ENCODE measurements at places on chromosomes 1 and 21.

DNA sequence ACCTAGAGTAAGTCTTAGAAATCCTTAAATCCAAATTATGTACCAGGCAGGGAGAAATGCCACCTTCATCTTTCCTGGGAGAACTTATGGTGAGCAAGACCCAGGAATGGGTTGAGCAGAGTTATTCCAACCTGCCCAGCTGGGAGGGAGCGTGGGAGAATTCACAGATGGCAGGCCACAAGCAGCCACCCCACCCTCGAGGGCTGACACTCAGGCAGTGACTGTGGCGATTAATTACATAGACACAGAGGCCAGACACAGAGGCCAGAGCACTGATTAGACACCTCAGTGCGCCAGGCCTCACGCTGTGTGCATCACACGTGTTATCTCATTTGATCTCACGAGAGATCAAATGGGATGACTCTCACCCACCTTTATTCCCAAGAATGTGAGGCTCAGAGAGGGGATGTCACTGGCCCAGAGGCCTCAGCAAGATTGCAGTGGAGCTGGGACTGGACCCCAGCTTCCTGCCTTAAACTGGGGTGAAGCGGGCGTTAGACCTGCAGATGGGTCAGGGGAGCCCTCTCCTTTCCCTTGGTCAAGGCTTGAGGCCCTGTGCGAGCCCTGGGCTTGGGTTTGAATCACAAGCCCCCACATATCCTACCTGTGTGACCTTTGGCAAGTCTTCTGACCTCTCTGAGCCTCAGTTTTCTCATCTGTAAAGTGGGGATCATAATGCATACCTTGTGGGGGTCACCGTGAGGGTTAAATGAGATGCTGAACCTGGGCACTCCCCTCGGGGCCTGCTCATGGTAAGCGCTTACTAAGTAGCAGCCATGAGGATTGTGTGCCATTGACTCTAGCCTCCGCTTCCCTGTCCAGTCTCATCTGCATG, 28.8 kb upstream of the PADI4 start:
- no peak for DNase-seq

DNA sequence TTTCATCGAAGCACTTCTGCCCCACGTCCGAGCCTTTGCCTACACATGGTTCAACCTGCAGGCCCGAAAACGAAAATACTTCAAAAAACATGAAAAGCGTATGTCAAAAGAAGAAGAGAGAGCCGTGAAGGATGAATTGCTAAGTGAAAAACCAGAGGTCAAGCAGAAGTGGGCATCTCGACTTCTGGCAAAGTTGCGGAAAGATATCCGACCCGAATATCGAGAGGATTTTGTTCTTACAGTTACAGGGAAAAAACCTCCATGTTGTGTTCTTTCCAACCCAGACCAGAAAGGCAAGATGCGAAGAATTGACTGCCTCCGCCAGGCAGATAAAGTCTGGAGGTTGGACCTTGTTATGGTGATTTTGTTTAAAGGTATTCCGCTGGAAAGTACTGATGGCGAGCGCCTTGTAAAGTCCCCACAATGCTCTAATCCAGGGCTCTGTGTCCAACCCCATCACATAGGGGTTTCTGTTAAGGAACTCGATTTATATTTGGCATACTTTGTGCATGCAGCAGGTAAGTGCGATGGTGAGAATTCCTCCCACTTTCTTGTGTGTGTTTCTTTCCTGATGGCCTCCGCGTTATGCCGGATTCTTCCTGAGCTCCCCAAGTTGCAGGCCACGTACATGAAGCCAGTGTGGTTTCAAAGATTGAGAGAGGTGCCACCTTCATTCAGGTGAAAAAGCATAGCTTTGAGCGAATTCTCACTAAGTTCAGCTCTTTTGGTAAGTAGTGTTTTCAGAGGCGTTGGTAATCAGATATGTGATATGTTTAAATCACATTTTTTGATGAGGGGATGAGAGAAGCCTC, 6.0 kb downstream of the NFIA start:
- DNase-seq, result no peak

DNA sequence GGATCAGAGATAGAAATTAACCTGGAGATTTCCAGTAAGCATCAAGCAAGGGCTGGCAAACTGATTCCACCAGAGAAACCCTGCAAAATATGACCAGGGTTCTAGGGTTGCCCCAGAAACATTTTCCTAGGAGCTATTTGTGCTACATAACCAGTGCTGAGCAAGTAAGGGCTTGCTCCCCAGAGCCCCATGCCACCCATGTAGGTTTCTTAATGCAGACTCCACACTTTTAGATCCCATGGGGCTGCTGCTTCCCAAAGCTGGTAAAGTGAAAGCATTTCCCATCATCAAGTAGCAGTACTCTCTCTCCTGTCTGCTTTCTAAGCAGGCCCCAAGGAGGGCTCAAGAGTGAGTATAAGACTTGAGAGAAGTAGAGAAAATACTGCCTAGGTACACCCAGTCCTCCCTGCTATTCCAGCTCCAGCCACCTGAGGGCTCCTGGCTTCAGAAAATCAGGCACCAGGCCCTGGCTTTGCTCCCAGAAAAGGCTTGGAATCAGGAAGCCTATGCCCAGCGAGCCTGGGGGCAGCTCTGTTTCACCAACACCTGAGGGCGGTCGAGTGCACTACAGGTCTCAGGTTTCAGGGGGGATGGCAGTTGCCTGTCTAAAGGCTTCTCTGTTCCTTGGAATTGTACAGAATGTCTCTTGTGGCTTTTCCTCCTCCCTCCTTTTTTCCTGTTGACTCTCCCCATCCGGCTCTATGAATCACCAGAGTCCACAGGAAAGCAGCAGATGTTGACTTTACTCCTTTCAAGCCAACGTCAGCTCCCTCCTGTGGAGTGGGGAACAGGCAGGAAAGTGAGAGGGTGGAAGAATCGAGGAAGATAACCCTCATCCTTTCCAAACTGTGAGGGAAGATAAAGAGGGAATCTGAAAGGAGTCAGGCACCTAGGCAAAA, 6.2 kb upstream of the ANKRD35 start:
- no peak for DNase-seq

GRCh38 chr1:31297277-31298247, 730 bp downstream of the ZCCHC17 start:
- DNase-seq, result no peak

DNA sequence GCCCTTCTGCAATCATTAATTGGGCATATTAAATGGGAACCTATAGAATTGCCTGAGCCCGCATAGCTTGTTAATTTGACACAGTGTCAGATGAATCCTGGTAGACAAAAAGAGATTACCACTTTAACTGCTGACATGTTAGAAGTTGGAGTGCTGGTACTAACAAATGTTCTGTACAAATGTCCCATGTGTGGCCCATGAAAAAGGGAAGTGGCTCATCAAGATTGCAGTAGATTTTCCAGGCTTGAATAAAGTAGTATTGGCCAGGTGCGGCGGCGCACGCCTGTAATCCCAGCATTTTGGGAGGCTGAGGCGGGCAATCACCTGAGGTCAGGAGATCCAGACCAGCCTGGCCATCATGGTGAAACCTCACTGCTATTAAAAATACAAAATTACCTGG, 45.6 kb downstream of the GNPAT start:
- DNase-seq, result no peak

DNA sequence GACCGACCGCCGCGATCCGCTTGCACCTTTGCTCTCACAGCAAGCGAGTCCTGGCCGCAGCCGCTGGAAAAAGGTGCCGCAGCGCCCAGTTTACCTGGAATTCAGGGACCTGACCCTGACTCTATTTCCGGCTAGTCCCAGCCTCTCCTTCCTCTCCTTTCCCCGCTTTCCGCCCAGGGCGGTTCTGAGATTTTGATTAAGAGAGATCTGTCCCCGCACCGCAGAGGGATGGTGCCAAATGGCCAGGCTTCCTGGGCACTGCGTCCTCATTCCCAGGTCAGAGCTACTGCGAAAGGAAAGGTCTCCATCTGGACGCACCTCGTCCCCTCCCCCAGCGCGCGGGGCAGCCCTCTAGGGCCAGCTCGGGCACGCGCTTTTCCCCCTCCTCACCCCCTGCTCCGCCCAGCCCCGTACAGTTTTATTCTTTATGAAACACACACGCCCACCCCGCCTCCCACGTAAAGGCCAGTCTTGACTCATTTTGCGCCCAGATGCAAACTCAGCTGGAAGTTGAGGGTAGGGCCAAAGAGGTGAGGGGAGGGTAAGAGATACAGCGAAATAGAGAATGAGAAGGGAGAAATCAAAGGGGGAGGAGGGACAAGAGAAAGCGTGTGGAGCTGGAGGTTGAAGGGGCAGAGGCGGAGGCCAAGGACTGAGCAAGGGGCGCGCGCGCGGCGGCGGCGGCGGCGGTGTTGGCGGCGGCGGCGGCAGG, 411.8 kb upstream of the ESRRG start:
- no peak for DNase-seq

DNA sequence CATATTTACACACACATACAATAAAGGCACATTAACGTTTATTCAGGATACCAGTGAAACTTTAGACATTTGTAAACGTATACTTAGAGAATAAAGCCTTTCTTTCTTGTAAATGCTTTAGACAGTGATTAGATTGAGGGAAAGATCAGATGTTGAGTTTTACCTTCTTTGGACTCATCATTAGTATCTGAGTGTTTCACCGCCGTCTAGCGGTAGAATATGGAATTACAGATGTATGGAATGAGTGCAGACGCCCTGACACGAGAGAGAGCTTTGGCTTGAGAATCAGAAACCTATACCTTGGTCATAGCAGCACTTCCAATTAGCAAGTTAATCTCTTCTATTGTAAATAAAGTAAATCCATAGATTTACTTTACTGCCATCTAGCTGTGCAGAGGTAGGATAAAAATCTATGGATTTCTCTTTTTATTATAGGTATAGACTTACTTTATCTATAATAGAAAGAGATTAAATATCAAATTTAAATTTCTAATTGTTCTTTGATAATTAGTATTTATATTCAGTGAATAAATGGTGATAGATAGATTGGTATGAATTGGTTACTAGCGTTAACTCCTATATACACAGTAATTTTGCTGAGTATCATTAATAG, 12.6 kb downstream of the FLG2 start:
- DNase-seq, result peak; percentile 15

DNA sequence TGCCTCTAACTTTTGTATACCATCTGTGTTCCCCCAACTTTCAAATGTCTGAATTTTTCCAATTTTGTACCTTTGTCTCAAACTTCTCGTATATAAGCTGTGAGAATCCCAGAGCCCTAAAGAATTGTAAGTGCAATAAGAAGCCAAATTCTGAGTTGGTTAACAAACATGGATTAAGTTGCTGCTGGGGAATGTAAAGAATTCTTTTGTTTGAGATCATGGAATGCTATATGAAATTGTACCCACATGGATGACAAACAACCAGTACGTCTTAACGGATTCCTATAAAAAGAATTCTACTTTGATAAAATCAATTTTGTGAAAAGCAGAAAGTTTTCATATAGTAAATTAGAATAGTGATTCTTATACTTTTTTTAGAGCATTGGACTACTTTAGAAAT, 72.4 kb upstream of the CYP2J2 start:
- DNase-seq, result no peak

DNA sequence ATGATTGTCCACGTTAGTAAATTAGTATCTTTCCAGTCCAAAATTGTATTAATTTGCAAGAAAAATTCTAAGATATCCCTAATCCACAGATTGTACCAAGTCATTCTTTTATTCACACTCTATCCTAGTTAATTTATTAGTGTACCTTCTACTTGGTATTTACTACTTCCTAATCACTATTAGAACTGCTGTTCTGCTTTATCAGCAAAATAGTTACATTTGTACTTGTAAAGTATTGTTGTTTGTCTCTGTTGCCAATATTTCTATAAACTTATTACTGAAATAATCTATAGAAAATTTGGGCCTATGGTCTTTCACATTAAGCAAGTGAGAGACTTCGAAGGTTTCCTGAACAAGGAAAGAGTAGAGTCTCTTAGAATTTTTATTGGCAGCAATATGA, 5.6 kb upstream of the CRP start:
- DNase-seq, result no peak

GRCh38 chr1:114109981-114110380, 43.7 kb downstream of the SYT6 start:
- DNase-seq, result no peak

GRCh38 chr1:234980291-234980644, 148.4 kb downstream of the TOMM20 start:
- no peak for DNase-seq

DNA sequence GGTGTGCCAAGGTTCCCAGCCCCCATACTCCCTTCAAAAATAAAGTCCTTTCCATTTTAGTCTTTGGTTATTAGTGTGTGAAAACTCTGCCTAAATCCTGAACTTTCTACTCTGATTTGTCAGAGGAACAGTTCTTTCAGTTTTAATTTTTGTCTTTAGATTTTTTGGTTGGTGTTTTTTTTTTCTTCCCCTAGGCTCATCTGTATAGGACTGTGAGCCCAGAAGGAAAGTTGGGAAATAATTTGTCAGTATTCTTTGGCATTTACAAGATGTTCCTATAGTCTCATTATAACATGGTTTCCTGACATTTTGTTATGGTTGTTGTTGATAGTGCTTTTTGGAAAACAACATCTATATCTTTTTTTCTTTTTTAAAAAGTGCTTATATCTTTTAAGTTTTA, 38.0 kb downstream of the LAMC1 start:
- DNase-seq, result no peak

- no peak for DNase-seq
These were observed 8.7 kb downstream of the SDHB start for GRCh38 chr1:17045150-17045549.

DNA sequence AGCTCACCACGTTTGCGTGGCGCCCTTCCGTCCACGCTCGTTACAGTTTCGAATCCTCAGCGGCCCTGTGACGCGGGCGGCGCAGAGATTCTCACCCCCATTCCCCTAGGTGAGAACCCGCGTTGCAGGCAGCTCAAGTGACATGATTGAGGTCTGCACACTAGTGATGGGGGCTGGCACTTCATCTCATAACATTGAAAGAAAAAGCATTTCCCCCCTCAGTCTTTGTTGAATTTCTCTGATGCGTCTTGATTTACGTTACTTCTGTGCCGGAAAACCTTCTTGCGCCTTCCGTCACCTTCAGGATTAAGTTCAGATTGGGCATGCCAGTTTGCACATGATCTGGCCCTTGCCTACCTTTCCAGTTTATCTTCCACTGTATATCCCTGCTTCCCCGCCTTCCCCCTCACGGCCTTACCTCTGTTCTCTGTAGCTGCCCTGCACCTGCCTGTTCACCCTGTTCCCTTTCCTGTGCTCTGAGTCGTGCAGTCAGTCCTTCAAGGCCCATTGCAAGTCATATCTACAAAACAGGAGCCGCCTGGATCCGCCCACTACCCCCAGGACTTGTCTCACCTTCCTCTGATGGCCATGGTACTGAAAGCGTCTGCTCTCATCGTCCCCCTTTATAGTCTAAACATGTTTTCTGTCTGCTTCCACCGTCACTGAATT, 1.1 kb downstream of the CTPS1 start:
- DNase-seq, result peak; percentile 23
